ENCODE measurements at places on chromosomes 6 and 20. TPM values are rescaled to one million over a fixed set of nuclear protein-coding genes. Genes with fewer than 3 reads are reported as not detected.

Gene FILIP1
- total RNA-seq: 1.4 TPM

Gene CLVS2
- total RNA-seq: 0.94 TPM

Gene CST2
- total RNA-seq: not detected

Gene CCR6
- total RNA-seq: not detected

Gene POM121L2
- not detected for total RNA-seq

Gene BRD2
- total RNA-seq: 121 TPM

Gene TMEM200A
- 4.2 TPM for total RNA-seq

Gene PTGIS
- total RNA-seq: 14.3 TPM

Gene DDX43
- 0.15 TPM for total RNA-seq

Gene SYNDIG1
- 8.5 TPM for total RNA-seq

Gene SEL1L2
- total RNA-seq: not detected

Gene OTOR
- not detected for total RNA-seq

Gene FNDC1
- total RNA-seq: 0.11 TPM

Gene HLA-E
- 45.8 TPM for total RNA-seq

Gene SIRT5
- 15.5 TPM for total RNA-seq

Gene SNX9
- total RNA-seq: 36.1 TPM

Gene POLR3F
- 27.0 TPM for total RNA-seq

Gene CRISP3
- not detected for total RNA-seq

Gene FERMT1
- total RNA-seq: 14.3 TPM

Gene LAMA5
- total RNA-seq: 61.0 TPM

Gene NHLRC1
- total RNA-seq: 1.0 TPM

Gene OPN5
- total RNA-seq: not detected

Gene CGAS
- total RNA-seq: 0.55 TPM

Gene FAM217A
- total RNA-seq: not detected

Gene CLPSL2
- total RNA-seq: 10.8 TPM

Gene SLC17A3
- not detected for total RNA-seq

Gene NECAB3
- 56.7 TPM for total RNA-seq

Gene PSMB8
- 4.6 TPM for total RNA-seq

Gene GATA5
- total RNA-seq: 0.55 TPM

Gene SLC52A3
- total RNA-seq: 33.8 TPM

Gene C6orf163
- 0.87 TPM for total RNA-seq

Gene KCNG1
- 116 TPM for total RNA-seq

Gene TGM3
- total RNA-seq: not detected

All from H7 (cell line).